HFFc6 (cell line): ENCODE measurements at places on chromosomes 11 and 22.

GRCh38 chr22:47599753-47600152 is 837.3 kb downstream of the TBC1D22A start:
- DNase-seq: no peak

DNA sequence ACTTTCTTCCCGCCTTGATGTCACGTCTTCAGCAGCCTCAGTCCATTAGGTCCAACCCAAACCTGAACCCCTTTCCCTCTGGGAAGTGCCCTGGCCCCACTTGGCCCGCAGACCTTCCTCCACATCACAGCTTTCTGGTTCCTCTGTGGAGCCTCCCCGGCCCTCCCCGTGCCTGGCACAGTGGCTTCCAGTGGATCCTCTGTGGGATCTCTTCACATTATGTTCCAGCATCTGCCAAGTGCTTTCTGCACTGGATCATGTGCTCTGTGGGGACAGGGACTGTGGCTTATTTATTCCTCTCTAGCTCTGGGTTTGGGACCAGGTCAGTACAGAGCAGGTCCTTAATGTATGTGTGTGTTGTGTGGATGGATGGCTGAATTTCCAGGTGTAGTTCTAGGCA is 30.9 kb downstream of the POLR3H start:
- DNase-seq: no peak

DNA sequence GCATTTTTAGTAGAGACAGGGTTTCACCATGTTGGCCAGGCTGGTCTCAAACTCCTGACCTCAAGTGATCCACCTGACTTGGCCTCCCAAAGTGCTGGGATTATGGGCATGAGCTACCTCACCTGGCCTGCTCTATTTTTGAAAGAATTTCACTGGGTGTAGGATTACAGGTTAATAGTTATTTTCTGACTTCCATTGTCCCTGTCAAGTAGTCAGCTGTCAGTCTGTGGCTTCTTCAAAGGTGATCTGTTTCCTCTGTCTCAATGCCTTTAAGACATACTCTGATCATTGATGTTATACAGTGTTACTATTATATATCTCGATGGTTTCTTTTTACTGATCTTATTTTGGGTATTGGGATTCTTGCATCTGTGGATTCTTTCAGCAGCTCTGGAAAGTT is 10.1 kb upstream of the EXT2 start:
- no peak for DNase-seq

- DNase-seq: no peak
Measured at GRCh38 chr11:90208857-90209256, 14.0 kb downstream of the CHORDC1 start.

- no peak for DNase-seq
Measured at GRCh38 chr22:46055911-46056545, 79.1 kb upstream of the WNT7B start.

GRCh38 chr11:102522312-102523188 is 8.0 kb downstream of the MMP7 start:
- DNase-seq: no peak

DNA sequence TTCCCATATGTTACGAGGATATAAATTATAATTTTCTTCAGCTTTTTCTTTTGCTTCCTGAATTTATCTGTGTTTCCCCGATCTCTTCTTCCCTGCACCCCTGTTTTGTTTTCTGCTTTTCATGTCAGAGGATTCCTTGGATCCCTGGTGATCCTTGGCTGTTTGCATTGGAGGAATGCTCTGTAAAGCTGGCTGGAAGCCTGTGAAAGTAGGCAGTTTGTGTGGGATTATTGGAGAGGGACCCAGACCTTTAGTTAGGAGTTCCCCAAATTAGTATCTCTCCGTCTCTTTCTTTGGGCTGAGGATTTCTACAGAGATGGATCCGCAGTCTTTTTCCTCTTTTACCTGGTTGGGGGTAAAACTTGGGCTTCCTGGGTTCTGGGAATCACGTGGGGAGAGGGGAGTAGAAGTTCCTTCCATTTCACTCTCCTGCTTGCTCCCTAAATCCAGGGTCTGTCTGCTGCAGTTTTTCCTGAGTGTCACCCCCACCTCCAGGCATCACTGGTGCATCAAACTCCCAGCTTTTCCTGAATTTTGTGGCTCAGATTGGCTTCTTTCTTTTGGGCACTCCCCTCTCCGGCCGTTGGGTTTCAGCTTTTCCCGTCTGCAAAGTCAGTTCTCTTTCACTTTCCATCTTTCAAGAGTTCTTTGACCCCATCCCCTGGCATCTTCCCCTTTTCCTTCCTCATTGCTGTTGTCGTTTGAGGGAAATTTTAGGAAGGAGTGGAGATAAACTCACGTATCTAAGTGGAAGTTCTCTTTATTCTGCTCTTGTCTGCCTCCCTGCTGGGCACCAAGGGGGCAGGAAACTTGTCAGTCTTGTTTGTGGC is 79.1 kb upstream of the ALX4 start:
- DNase-seq: no peak

- no peak for DNase-seq
Measured at GRCh38 chr11:42249401-42249800, 789.9 kb upstream of the LRRC4C start.

DNA sequence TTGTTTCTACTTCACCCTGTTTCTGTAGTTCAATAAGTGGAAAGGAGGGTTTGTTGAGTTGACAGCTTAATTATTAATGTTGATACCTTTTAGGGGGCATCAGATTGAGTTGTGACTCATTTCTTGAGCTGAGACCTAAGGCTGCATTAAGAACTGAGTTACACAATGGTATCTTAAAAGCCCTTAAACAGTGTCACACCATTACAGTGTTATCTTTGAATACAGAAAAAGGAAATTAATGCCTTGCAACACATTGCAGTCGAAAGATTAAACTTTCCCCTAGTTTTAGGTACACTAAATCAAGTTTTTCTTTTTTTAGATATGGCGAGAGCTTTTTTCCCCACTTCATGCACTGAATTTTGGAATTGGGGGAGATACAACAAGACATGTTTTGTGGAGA is 16.7 kb downstream of the PAFAH1B2 start:
- no peak for DNase-seq

- no peak for DNase-seq
Measured at GRCh38 chr11:70112017-70112434, 33.9 kb downstream of the ANO1 start.

GRCh38 chr11:66109294-66109693 is 39.2 kb downstream of the PACS1 start:
- DNase-seq: no peak

- no peak for DNase-seq
Measured at GRCh38 chr11:86952221-86952875, 2.8 kb downstream of the FZD4 start.

DNA sequence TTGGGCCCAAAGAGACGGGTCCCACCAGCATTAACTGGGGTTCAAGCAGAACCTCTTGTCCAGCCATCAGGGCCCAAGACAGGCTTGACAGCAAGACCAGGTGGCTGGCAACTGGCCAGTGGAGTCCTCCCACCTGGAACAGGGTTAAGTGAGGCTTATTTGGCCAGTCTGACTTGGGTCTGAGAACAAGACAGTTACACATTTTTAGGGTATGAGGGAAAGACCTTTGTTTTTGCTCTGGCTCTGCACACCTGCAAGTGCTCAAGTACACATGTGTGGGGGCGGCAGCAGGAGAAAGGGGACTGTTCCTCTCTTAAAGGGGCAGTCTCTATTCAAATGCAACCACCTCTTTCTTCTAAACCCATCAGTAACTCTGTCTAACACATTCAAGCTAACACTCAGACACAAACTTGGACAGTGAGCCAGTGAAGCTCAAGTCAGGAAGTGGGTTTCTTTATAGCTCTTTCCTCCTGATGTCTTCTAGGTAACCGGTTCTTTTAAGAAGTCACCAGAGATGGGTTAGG is 116.2 kb downstream of the ETS1 start:
- DNase-seq: no peak

DNA sequence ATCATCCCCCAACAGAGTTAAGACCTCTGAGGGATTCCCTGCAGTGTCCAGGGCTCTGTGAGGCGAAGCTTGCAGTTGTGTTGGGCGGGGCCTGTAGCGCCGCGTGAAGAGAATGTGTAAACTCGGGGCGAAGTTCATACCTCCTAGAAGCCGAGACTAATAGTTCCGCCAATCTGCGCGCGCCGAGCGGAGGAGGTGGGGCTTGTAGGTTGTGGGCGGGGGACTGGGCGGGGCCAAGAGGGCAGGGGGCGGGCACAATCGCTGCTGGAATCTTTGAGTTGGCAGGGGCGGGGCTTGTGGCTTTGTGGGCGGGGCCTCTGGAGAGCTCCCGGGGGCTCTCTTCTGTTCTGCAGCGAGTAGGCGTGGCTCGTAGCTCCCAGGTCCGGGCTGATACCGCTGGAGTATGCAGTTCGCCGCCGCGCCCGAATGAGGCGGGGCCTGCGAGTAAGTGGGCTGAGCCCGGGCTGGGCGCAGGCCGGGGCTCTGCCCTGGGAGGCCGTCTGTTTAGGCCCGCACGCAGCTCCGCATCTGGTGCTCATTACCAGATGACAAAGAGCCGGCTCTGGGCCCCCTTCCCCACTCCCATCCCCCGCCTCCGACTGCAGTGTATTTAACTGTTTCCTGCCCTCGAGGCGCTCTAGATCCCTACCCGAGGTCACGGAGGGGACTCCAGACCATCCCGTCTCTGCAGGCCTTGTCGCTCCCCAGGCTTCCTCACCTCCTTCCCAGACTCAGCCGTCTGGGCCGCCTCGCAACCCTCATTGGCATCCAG is 4.1 kb downstream of the CD248 start:
- DNase-seq: peak; percentile 99

DNA sequence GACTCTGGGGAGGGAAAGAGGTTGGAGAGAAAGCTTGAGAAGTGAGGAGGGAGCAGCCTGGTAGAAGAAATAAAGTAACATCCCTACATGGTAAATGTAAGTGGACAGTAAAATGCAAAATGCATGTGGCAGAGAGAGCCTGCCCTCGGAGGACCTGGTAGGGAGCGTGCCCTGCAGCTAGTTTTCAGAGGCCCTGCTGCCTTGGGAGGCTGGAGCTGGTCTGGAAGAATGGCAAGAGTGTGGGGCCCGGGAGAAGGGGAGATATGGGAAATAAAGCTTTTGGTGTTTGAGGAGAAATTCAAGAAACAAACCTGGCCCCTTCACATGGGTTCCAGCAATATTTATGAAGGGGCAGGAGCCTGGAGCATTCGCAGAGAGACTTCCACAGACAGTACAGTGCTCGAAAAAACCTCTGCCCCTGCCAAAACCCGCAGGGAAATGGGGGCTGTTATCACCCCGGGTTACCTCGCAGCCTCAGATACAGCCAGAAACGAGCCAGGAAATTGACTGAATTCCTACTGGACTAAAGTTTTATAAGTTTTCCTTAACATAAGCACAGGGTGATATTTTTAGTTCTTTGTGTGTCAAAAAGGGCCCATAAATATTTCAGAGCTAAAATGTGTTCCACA is 363.0 kb downstream of the TENM4 start:
- DNase-seq: no peak

DNA sequence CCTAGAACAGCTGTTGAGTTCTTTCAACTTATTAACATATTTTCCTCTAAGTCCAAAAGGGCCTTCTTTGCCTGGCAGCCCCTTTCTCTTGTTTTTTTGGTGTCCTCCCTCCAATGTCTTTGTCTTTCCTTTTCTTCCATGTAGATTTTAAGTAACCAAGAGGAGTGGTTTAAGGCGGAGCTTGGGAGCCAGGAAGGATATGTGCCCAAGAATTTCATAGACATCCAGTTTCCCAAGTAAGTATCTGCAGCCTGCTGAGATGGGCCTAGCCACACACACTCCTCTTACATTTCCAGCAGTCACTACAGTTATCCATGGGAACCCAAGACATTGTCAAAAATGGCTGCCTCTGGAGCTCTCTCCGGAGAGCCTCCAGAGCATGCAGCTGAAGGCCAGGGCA is 4.5 kb upstream of the TMA7B start:
- DNase-seq: no peak

- no peak for DNase-seq
Measured at GRCh38 chr11:35087648-35088047, 51.3 kb upstream of the CD44 start.

DNA sequence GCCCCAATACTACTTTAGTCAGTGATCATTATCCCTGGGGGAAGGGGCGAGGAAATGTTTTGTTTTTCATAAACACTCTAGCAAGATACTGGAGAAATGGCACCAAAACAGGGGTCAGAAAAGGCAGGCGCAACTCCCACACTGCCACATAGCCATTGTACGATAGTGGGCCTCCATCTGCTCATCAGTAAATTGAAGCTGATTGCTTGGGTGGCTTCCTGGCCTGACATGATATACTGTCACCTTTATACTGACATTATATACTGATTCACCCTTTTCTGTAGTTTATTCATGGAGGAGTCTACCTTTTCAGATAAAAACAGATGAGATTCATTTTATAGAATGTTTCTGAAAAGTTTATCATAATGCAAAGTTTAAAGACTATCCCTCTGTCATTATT is 51.6 kb upstream of the CCDC34 start:
- no peak for DNase-seq

GRCh38 chr11:123228496-123229163 is 33.6 kb upstream of the CLMP start:
- no peak for DNase-seq

DNA sequence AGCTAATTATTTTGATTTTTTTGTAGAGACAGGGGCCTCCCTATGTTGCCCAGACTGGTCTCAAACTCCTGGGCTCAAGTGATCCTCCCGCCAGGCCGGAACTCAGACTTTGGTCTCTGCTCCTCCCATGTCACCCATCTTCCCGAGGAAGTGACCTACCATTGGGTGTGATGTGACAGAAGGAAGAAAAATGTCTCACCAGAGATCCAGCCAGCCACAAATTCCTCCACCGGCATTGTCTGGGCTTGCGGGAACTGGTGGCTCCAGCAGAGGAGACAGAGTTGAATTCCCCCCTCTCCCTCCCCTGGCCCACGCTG is 772 bp downstream of the SLC25A45 start:
- peak; percentile 74 for DNase-seq

DNA sequence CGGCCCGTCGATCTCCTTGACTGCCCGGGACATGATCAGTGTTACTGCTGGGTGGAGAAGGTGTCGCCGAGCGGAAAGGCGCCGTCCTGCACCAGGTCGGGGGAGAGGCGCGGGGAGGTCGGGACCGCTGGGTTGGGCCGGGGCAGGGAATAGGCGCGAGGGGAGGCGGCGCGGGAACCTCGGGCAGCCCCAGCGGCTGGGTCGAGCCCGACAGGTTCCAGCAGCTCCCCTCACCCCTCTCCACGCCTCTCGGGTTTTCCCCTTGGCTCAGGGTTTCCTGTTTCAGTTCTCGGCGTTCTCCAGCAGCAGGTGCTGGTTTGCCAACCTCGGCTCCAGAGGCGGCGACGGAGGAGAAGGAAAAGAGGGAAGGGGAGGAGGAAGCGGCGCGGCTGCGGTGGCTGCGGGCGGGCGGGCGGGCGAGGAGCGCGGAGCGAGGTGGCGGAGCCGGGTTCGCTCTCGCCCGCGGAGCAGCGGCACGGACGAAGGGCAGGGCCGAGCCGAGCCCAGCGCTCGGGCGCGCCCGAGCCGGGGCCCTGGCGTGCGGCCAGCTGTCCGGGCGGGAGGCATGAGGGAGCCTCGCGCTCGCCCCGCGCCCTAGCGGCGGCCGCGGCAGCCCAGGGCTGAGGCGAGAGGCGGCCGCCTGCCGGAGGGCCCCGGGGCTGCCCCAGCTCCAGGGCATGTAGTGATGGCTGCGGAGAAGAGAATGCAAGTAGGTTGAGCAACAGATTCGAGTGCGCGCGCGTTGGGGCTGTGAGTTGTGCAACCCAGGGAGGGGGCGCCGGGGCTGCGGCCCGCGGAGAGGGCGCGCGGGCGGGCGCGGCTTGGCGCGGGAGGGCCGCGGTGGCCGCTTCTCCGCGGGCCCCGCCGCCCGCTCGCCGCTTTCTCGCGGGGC is at the start of gene ZC3H12C:
Gene ZC3H12C (plus strand): TSS at position 878 of the 892 bp plus-strand sequence. CDS start 20 bp downstream, outside the sequence.
- peak; percentile 75 for DNase-seq
